Head of caudate nucleus (tissue), 42 donors: ENCODE measurements at places on chromosomes 7 and 10.

DNA sequence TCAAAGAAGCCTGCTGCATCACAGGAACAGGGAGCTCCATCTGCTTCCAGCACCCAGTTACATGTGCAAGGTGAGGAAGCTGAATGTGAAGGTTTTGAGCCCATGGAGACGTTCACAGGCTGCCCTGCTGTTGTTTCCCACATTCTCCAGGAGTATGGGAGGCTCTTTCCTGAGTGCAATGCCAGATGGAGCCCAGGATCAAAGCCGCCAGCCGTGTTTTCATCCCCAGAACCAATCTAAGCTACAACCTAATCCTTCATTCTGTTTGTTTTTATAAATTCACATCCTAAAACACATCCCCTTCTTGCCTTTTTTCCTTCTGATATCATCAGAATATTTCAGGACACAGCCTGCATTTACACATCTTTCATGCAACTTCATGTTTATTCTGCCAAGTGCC lies 98.9 kb upstream of the PRR15 start:
- no peak for DNase-seq

DNA sequence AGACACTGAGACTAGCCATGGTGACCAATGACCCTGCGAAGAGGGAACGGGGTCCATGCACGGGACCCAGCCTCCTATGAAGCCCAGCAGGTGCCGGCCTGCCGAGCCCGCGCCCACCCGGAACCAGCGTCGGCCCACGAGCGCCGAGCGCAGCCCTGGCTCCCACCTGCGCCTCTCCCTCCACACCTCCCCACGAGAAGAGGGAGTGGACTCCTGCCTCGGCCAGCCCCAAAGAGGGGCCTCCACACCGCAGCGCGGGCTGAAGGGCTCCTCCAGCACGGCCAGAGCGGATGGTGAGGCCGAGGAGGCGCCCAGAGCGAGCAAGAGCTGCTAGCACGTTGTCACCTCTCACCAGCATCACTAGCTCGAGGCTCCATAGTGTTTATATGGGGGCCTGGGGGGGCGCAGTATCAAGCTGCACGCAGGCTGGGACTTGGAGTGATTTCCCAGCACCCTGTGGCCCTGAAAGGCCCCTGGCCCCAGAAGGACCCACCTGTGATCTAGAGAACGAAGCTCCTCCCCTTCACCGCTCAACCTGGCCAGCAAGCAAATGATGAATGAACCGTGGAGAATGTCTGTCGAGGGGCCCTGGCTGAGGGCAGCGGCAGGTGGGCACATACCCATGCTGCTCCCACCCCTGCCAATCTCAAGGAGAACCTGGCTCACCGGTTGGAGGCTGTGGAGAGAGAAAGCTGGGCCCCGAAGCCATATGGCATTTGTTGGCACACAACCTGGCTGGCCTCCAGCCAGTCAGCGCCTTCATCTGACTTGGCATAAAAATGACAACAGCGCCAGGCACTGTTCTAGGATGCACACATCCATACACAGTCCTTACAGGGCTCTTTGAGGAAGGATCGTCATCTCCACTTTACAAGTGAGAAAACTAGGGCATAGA lies 30.7 kb downstream of the GHRHR start:
- DNase-seq = no peak

GRCh38 chr7:106823631-106824030 lies 41.5 kb upstream of the PIK3CG start:
- DNase-seq = no peak

- no peak for DNase-seq
These were observed 134.5 kb downstream of the WNT2 start for GRCh38 chr7:117188376-117188775.

DNA sequence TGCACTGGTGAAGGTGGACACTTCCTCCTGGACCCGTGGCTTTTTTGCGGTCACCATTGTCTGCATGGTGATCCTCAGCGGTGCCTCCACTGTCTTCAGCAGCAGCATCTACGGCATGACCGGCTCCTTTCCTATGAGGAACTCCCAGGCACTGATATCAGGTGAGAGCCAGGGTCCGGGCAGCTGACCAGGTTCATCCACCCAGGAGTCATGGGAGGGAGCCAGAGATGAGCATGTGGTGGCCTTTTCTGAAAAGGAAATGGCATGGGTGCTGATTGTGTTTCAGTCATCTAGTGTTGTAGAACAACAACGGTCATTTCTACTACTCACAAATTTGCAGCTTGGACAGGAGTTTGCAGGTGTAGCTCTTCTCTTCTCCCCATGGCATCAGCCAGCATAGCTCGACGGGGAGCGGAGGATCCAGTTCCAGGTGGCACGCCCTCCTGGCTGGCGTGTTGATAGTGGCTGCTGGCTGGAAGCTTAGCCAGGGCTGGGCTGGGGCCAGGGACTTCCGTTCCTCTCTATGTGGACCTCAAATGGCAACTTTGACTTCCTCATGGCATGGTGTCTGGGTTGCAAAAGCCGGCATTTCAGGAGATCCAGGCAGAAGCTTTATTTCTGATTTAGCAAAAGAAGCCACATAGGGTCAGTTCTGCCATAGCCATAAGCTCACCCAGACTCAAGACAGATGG lies 32.7 kb downstream of the SLC29A3 start:
- peak; percentile 43 for DNase-seq

GRCh38 chr10:74167443-74167842 lies 16.4 kb downstream of the ADK start:
- no peak for DNase-seq
